Activated CD8-positive, alpha-beta T cell treated with anti-CD3 and anti-CD28 coated beads for 36 hours (primary cell): ENCODE measurements at places on chromosomes 6 and 20. TPM values are rescaled to one million over a fixed set of nuclear protein-coding genes. Genes with fewer than 3 reads are reported as not detected.
A peak's percentile ranks its signal among the peaks of the same experiment; 100 is the strongest.

DNA sequence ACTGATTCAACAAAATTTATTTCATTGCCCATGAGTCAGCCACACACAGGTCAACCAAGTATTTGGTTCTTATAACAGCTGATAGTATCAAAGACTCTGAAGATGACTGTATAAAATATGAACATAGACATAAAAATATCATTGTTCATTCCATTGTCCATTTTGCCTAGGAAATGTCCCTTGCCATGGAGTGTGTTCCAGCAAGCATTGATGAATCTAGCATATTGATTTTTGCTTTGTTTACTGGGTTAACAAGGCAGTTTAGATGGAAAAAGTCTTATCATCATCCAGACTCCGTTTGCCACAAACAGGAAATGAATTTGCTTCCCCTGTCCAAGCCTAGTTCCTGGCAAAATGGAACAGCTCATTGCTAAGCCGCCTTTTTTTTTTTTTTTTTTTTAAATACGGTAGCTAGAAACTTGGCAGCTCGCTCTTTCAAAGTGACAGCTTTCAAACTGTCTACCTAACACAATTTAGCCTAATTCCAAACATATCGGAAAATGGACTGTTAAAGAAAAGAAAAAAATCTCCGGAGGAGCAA, 7.5 kb downstream of the F13A1 start:
- no peak for DNase-seq

- DNase-seq = no peak
Observed at GRCh38 chr20:25073544-25073943, 8.4 kb downstream of the VSX1 start.

DNA sequence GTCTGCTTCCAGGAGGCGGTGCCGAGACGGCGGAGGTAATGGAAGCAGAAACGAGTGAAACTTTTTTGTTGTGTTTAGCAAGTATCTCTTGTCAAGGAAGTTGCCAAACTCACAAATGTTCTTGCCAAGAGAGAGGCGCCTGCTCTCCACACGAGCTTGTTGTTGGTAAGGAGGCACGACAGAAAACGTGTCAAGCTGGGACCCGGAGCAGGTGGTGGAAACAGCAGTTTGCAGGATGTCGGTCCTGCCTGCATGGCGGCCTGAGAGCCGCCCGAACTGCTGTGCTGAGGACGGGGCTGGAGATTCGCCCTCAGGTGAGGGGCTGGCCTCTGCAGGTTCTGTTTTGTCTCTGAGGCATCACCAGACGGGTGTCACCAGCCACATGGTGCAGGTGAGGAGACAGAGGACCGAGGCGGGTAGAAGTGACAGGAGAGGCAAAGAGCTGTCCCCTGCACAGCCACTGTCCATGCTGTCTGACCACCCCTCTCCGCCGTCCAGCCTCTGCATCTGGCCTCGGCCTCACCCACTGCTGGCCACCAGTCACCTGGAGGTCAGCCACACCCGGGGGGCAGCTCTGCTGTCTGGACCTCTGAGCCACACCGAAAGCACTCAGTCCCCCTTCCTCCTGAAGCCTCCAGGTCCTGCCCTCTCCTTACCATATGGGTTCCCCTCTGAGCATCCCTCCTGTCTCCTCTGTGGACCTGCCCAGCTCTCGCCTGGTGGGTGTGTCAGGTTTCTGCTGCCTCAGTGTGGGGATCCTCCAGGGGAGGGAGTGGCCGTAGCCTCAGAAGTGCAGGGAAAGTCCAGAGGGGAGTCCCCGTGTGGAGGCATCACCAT, 261.5 kb downstream of the TAF4 start:
- peak; percentile 19 for DNase-seq

Gene DYNLT2
- 2.2 TPM for total RNA-seq

GRCh38 chr6:33430991-33431879, 11.4 kb downstream of the SYNGAP1 start:
- peak; percentile 93 for DNase-seq

- DNase-seq = peak; percentile 18
Observed at GRCh38 chr6:157236040-157236725, 87.1 kb downstream of the TMEM242 start.

Gene FAM209B
- not detected for total RNA-seq

GRCh38 chr20:36462440-36463211, 78.7 kb upstream of the MYL9 start:
- peak; percentile 55 for DNase-seq

DNA sequence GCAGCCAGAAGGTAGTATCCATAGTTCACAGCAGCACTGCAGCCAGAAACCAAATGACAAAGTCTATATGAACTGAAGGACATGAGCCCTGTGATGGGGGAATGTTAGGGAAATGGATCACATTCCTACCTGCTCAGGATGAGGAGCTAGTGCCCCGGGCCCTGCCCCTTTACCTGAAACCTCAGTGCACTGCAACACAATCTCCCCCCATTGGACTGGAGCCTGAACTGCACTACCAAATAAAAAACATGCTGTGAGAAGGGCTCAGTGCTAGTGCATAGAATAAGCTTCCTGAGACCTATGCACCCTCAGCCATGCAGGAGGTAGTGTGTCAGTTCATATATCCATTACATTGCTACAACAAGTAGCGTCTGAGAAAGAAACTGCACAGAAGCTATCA, 477.8 kb downstream of the HACE1 start:
- DNase-seq = no peak

Gene GJA1
- not detected for total RNA-seq

- DNase-seq = no peak
Observed at GRCh38 chr20:44601236-44601671, 18.9 kb downstream of the PKIG start.

DNA sequence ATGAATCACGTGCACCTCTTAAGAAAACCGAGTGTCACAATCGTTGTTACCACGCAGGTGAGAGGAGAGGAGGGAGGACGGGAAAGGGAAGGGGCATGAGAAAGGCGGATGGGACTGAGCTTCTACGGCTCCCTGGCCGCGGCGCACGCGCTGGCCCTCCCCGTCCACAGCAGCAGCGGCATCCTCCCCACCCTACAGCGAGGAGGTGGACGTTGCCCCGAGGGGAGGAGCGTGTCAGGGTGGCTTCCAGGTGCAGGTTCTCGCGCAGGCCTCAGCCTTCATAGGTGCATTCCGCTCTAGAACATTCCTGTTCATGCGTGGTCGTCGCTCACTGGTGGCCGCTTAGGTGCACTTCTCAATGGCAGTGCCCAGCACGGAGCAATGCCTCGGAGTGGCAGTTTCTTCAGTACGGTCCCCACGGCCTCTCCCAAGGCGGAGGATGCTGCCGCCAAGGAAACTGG, 29.7 kb upstream of the AFDN start:
- DNase-seq = no peak

DNA sequence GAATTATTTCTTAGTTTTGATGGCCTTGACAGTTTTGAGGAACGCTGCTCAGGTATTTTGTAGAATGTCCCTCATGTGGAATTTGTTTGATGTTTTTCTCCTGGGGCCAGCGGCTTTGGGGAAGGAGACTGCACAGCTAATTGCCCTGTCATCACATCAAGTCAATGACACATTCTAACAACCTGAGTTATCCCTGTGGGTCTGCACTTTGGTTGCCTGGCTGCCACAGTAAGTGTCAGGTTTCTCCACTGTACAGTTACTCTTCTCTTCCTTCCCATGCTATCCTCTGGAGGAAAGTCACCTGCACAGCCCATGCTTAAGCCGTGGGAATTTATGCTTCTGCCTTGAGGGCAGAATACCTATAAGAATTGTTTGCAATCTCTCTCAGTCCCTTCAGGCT, 1.4 kb upstream of the TREML4 start:
- no peak for DNase-seq

DNA sequence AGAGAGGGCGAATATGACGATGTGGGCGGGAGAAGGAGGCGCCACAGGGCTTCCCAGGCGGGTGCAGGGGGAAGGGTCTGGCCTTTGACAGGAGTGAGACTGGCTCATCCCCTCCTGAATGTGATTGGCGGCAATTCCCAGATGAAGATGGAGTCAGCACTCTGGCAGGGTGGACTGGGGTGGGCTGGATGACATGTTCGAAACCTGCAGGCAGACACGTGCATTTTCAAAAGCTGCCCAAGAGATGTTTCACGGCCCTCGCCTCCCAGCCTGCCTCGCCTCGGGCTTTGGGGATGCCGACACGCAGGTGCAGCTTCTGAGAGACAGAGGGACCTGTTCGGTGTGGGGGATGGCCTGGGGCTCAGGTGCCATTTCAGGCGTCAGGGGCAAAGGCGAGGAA, 66.8 kb upstream of the AFDN start:
- DNase-seq = no peak

Gene TMEM200A
- total RNA-seq = 0.20 TPM

GRCh38 chr20:25188218-25188617, 7.3 kb upstream of the ENTPD6 start:
- DNase-seq = no peak

Gene FAM83C
- not detected for total RNA-seq

DNA sequence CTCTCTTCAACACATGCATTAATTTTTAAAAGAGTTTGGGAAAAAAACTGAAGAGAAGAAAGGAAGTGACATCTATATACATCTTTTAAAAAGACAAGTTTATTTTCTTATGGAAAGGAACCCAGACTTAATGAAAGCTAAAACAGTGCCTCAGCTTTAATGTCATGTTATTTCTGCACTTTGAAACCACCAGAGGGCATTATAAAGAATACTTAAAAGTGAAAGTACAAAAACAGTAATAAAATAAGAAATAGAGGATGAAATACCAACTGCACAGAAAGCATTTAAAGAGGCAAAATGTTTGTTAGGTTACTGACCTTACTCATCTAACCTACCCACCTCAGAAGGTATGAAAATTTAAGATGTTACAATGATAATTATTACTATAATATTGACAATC, 98.8 kb downstream of the HUS1B start:
- DNase-seq = no peak

DNA sequence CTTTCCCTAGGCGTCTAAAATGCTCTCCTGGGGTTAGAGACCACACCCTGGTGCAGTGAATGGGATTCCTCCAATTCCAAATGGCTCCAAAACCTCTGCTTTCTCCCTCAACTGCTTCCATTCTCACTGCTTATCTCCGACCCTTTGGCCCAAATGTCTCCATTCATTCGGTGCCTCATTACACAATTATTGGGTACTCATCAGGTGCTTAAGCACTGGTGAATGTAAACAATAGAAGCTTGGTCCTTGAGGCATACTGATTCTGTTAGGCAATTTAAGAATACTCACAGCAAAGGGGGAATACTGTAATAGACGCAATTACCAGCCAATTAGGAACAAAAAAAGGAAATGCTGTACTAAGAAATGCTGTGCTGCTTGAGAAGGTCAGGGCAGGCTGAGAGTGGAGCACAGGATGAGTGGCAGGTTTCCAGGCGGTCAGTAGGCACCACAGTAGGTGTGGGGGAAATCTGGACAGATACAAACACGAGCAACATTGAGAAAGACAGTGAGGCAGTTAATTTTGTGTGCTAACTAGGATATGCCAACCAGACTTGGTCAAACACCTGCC, 23.0 kb downstream of the GMDS start:
- DNase-seq = no peak

Gene BHLHE23
- not detected for total RNA-seq
